ENCODE measurements at places on chromosomes 4 and X.
A peak's percentile ranks its signal among the peaks of the same experiment; 100 is the strongest.

DNA sequence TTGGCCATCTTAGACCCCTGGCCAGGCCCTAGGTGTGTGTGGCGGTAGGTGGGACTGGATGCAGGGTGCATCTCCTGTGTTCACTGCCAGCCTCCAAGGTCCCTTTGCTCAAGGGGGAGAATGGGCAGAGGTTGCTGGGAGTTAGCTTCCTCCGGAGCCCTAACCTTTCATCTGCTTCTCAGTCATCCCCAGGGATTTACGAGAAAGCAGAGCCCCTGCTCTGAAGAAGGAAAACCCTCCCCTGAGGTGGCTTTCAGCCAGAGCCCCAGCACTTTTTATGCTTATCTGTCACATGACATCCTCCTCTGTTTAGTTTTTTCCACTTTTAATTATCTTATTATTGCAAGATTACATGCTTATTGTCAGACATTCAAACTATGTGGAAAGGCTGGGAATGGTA lies 44.9 kb upstream of the DDX3X start:
- no peak for DNase-seq

- peak; percentile 1 for DNase-seq
Measured at GRCh38 chr4:114694770-114695169, 96.2 kb downstream of the UGT8 start.

DNA sequence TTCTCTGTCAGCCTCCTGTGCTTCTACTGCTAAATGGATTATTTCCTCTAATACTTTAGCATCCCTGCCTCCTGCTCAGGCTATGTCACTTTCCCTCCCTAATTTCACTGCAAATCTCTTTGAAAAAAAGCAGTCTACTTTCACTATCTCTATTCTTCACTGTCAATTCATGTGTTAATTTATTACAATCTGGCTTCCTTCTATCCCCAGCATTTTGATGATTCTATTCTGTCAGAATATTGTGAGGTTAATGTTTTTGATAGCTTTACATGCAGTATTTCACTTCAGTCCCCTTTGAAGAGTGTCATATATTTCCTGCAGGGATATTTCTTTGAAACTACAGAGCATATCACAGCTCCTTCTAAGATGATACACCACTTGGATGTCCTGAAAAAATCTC lies 203.2 kb downstream of the GRID2 start:
- DNase-seq, result no peak

DNA sequence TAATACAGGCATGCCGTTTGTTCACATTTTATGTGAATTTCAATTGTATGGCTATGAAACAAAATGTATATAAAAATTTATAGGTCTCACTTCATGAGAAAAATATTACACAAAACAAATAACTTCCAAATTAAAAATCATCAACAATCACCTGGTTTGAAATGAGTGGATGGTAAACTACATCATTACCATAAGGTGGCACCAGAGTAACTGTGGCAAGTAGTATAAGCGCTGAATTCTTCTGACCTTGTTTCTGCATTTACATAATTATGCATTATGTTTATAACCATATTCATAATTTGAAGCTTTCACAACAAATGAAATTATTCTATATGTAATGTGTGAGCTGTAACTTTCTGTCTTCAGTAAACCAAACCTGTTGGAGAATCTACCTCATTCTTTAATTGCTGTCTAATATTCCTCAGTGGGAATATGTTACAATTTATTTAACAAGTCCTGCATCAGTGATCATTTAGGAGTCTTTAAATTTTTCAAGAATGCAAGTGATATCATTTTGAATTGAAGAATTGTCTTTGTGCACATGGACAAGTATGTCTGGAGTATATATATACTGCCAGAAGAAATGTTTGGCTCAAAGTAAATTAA lies 55.2 kb downstream of the MMRN1 start:
- DNase-seq, result no peak

- DNase-seq, result no peak
Measured at GRCh38 chr4:102437111-102437510, 64.0 kb upstream of the NFKB1 start.

GRCh38 chr4:75629239-75629638 lies 1.1 kb downstream of the CDKL2 start:
- no peak for DNase-seq

- peak; percentile 49 for DNase-seq
Measured at GRCh38 chr4:22483551-22483981, 32.3 kb downstream of the ADGRA3 start.

DNA sequence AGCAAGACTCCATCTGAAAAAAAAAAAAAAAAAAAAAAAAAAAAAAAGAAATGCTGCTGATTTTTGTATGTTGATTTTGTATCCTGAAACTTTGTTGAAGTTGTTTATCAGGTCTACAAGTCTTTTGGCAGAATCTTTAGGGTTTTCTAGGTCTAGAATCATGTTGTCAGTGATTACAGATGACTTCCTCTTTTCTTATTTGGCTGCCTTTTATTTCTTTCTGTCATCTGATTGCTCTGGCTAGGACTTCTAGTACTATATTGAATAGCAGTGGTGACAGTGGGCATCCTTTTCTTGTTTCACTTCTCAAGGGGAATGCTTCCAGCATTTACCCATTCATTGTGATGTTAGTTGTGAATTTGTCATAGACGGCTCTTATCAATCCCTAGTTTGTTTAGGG lies 334.4 kb downstream of the SPRY1 start:
- DNase-seq, result no peak

GRCh38 chr4:22999419-22999818 lies 306.7 kb downstream of the GBA3 start:
- no peak for DNase-seq

- DNase-seq, result no peak
Measured at GRCh38 chr4:88212253-88212561, 53.8 kb upstream of the ABCG2 start.

DNA sequence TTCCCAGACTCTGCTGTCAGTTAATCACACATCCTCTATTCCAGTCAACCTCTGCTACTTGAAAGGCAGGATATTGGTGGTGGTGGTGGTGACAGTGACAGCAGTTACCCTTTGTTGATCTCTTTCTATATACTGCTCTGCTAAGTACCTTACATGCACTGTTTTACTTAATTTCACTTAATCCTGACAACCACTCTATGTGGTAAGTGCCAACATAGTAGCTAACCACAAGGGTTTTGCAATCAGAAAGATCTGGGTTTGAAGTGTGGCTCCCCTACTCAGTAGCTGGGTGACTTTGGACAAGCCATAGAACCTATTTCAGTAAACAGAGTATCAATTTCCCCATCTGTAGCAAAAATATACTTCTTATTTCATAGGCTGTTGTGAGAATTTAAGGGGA lies 24.2 kb upstream of the F9 start:
- DNase-seq, result no peak

DNA sequence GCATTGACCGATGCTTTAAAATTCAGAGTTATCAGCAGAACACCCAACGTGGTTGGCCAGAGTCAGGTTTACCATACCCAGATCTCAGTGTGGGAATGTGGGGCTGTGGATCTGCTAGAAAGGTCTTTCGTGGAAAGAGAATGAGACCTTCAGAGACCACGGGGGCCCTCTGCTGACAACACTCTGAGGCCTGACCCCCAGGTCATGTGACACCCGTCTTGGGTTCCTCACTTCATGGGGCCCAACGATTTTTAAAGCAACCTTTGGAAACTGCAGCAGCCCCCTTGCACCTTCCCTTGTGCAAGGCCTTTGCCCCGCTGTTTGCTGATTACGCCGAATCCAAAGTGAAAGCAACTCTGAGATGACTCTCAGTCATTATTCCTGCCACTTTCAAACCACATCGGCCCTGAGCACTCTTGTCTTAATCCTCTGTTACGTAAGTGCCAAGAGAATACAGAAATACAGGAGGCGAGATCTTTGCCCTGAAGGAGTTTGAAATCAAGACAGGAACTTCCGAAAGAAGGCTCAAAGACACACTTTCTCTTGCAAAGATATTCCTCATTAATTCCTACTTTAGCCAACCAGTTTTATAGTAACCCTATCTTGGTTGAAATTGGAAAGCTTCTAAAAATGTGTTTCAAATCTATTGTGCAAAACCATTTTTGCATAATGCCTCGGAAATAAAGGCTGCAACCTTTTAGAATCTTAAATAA lies 88.3 kb downstream of the EVC2 start:
- peak; percentile 35 for DNase-seq

DNA sequence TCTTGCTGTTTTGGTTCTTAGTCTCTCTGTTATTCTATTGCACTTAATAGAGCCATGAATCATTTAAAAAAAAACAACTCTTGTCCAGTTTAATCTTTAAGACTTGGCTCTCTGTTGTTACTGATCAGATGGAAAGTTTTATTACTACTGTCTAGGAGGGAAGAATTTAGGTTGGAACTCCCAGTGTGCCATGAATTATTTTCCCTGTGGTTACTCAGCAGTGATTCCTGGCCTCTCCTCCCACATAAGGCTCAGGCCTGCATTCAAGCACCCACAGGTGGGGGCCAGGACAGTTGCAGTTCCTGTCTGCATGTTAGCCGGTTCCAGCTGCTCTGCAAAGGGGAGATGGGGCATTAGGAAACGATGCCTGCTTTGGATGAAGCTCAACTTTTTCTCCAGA lies 29.8 kb upstream of the ESX1 start:
- no peak for DNase-seq

GRCh38 chrX:150258463-150259430 lies 104.4 kb upstream of the MAMLD1 start:
- no peak for DNase-seq

DNA sequence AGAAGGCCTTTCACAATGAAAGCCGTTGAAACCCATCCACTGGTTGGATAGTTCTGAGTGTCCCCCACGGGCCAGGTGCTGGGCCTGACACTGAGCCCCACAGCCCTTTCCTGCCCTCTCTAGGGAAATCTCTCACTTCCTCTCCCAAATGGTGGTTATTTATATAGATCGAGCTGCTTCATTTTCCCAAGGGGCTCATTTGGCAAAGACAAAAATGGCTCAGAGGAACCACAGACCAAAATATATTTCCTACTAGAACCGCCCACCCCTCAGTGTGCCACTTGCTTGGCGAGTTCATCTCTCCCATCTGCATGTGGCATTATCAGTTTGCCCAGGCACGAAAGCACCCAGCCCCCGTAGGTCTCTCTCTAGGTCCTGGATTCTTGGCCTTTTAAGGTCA lies 53.3 kb upstream of the STIM2 start:
- no peak for DNase-seq

DNA sequence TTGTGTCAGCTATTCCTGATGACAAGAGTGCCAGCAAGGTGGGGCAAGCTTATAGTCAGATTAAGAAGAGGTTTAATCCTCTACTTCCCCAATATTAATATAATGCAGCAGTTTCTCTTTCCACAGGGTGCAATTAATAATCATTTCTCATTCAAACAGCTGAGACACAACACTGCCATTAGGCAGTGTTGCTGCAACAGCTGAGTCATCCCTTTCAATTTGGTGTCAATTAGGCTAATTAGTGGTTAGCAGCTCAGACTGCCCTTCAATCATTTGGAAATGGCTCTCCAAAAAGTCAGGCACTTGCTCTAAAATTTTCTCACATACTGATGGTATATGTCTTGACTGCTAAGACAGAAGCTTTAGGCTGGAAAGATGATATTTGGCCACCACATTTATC lies 265.7 kb upstream of the FAM241A start:
- no peak for DNase-seq

GRCh38 chrX:103414561-103414960 lies 38.2 kb downstream of the BEX3 start:
- DNase-seq, result no peak

- no peak for DNase-seq
Measured at GRCh38 chr4:1009542-1010394, 1.7 kb upstream of the FGFRL1 start.

- DNase-seq, result no peak
Measured at GRCh38 chr4:54683616-54684346, 26.0 kb downstream of the KIT start.

DNA sequence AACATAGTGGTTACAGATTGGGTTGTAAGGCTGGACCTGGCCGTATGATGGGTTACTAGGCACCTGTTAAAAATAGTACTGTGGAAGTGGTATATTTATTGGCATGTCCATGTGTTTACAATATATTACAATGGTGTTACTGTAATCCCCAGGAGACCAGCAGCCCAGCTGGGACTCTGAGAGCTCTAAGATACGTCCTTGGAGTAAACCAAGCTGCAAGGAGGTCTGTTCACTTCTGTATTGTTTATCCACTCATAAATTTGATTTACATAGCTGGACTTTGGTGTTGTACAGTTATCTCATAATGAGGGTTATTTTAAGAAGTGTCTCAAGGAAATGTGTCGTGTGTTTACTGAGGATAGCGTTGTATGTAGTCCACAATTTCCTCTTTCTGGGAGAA lies 93.8 kb downstream of the TBL1X start:
- DNase-seq, result no peak

- no peak for DNase-seq
Measured at GRCh38 chrX:143636831-143637230, 930 bp upstream of the SLITRK4 start.

GRCh38 chr4:20778896-20779295 lies 78.6 kb downstream of the PACRGL start:
- DNase-seq, result no peak

DNA sequence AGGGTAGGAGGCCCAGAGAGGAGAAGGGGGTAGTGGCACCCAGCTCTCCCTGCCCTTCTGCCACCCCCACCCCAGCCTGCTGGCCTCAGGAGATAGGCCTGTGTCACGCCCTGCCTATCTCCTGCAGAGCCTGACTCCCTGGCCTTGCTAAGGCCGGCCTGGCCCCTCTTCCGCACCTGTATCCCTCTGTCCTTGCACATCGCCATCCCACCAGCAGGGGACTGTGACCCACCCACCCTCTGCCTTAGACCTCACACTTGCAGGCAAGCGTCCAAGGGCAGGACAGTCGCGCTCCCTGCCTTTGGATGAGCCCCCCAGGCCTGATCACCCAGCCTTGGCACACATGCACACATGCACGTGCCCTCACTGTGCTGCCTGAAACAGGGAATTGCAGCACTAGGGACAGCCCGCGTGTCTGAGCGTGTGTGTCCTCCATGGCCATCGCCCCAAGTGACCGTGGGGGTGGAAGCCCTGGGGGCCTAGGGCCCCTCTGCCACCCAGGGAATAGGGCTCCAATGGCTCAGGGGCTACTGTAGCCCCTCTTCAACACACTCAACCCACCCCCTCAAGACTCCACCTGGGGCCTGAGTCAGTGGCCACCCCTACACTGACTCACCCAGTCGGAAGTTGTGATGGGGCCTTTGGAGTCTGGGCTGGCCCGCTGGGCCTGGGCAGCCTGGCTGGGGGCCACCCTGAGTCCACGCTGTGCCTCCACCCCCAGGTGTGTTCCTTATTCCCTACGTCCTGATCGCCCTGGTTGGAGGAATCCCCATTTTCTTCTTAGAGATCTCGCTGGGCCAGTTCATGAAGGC lies 2.1 kb downstream of the SLC6A8 start:
- DNase-seq, result no peak

GRCh38 chrX:48165241-48165640 lies 31.4 kb downstream of the SSX5 start:
- DNase-seq, result no peak
